Aorta (tissue), 5 donors: ENCODE measurements at places on chromosomes 4 and X. TPM values are rescaled to one million over a fixed set of nuclear protein-coding genes. Genes with fewer than 3 reads are reported as not detected.

DNA sequence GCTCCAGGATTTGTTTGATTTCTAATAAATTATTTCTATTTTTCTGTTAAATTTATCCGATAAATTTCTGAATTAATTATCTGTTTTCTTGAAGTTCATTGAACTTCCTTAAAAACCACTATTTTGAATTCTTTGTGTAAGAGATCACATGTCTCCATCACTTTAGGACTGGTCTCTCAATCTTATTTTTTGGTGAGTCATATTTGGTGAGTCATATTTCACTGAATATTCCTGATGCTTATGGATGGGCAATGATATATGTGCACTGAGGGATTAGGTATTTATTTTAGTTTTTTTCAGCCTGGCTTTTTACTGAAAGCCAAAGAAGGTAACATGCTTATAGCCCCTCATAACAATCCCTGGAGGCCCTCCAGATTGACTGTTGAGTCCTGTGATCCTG is 48.5 kb upstream of the IL15 start:
- H3K36me3 ChIP-seq, result no peaks in the 10 kb centered on the region
- H3K4me1 ChIP-seq, result no peaks in the 10 kb centered on the region
- H3K27me3 ChIP-seq, result no peaks in the 10 kb centered on the region
- no peak overlapping the region for H3K4me3 ChIP-seq
- no peak overlapping the region for H3K27ac ChIP-seq

GRCh38 chrX:18278449-18278848 is 57.8 kb upstream of the BEND2 start:
- H3K4me1 ChIP-seq, result no peaks in the 10 kb centered on the region
- no peak overlapping the region for H3K27ac ChIP-seq

- no peaks in the 10 kb centered on the region for H3K36me3 ChIP-seq
- H3K4me3 ChIP-seq, result no peak overlapping the region
- DNase-seq, result no peak
- H3K27ac ChIP-seq, result no peak overlapping the region
Measured at GRCh38 chrX:41722816-41723618, 964 bp upstream of the GPR82 start.

GRCh38 chrX:41921492-41922430 is 1.6 kb downstream of the CASK start:
- H3K27me3 ChIP-seq, result no peaks in the 10 kb centered on the region
- DNase-seq, result no peak
- H3K36me3 ChIP-seq, result no peaks in the 10 kb centered on the region
- peak overlapping the region; percentile 50 for H3K4me3 ChIP-seq

- no peak overlapping the region for H3K4me3 ChIP-seq
- no peaks in the 10 kb centered on the region for H3K27me3 ChIP-seq
- H3K36me3 ChIP-seq, result no peaks in the 10 kb centered on the region
- H3K4me1 ChIP-seq, result no peaks in the 10 kb centered on the region
Measured at GRCh38 chr4:85084371-85085094, 118.0 kb upstream of the WDFY3 start.

ASMT gene
- 1.3 TPM for total RNA-seq

TCEAL9 gene
- 53.2 TPM for total RNA-seq

TBC1D9 gene
- total RNA-seq, result 28.8 TPM
